ENCODE measurements at places on chromosomes 5 and 9.

GRCh38 chr5:143593723-143594122 is 190.2 kb upstream of the NR3C1 start:
- no peak for DNase-seq

- no peak for DNase-seq
Observed at GRCh38 chr9:134704498-134704897, 62.9 kb downstream of the COL5A1 start.

GRCh38 chr5:62093976-62094375 is 212.0 kb upstream of the KIF2A start:
- peak; percentile 54 for DNase-seq

- DNase-seq = no peak
Observed at GRCh38 chr9:29850664-29851063, 2277.4 kb upstream of the C9orf72 start.

DNA sequence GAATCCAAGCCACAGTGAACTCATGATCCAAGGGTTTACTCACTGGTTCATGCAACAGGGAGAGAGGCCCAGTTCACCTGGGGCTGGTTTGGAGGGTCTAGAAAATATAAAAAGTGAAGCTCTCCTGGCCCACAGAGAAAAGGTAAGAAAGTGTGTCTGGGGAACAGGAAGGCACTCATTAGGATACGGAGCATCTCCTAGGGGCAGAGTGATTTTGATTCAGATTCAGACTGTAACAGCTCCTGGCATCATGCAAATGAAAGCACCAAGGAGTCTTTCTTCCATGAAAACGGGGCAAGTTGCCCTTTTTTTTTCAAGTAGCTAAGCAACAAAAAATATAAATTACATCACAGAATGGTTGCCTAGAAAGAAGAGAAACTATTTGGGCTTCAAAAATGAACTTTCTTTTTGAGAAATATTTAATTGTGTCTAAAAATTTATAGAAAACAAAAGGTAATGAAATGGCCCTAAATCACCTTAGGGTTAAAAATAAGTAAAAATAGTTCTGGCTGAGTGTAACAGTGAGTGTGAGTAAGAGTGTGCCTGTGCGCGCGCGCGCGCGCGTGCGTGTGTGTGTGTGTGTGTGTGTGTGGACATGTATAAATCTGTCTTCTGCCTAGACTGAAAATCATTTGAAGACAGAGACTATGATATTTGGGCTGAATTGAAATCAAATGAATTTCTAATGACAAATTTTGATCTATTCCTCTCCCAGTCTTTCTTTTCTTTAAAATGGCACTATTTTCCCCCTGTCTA is 177.8 kb upstream of the ZNF462 start:
- no peak for DNase-seq

GRCh38 chr5:125541085-125541484 is 794.6 kb upstream of the ZNF608 start:
- no peak for DNase-seq

GRCh38 chr5:57416278-57416994 is 66.2 kb downstream of the ACTBL2 start:
- DNase-seq = no peak

GRCh38 chr5:157253547-157253946 is 12.4 kb upstream of the CYFIP2 start:
- DNase-seq = peak; percentile 57

GRCh38 chr9:75604661-75605060 is 285.8 kb upstream of the PCSK5 start:
- no peak for DNase-seq

GRCh38 chr9:98161851-98162250 is 30.6 kb downstream of the CORO2A start:
- no peak for DNase-seq

- no peak for DNase-seq
Observed at GRCh38 chr5:115589043-115589442, 13.2 kb downstream of the TICAM2 start.

GRCh38 chr5:61599370-61600122 is 267.5 kb downstream of the ZSWIM6 start:
- no peak for DNase-seq

GRCh38 chr5:122723606-122724352 is 51.1 kb upstream of the SNX2 start:
- no peak for DNase-seq

DNA sequence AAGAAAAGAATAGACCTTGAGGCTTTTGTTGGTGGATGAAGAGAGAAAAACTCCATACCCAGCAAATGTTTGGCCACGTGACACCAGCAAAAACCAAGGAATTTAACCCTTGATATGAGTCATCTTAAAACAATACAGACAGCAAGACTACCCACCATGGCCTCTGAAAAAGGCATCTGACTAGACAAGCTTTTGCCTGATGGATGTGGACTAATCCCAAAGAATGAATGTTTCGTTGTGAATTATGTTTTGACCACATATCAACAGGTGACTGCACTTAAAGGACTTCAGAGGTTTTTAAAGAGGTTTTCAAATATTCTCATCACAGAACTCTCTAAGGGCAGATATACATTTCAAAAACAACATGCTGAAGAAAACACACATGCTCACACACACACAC is 33.0 kb upstream of the SLC1A3 start:
- DNase-seq = no peak

DNA sequence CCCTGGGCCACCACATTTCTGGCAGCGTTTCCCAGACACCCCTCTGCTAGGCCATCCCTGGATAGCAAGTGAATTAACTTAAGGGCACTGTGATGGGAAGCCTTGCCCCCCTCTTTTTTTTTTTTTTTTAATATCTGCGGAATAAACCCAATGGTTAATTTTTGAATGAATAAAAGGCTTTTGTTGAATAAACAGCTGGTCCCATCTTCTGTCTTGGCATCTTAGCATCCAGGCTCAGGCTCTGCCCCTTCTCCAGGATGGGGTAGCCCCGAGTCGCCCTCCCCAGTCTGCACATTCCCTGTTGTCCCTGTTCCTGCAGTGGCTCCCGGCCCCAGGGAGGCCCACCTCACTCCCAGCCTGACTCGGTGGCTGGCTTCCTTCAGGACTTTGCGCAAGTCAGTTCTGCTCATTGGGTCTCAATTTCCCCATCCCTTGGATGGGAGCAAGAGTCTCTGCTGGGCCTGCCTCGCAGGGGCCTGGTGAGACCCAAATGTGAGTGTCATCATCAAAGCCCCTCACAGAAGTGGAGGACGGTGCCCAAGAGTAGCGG is 29.0 kb upstream of the HMCN2 start:
- peak; percentile 34 for DNase-seq

- DNase-seq = no peak
Observed at GRCh38 chr9:109164042-109164441, 3.0 kb downstream of the FRRS1L start.

GRCh38 chr5:179607160-179607931 is 16.1 kb downstream of the HNRNPH1 start:
- DNase-seq = peak; percentile 73

- no peak for DNase-seq
Observed at GRCh38 chr5:154238776-154239481, 48.4 kb downstream of the GALNT10 start.

- DNase-seq = no peak
Observed at GRCh38 chr5:140633021-140633471, at the start of gene CD14. Gene CD14, minus strand, starts transcription at chr5:140633175. Its CDS starts 104 bp downstream, at chr5:140633071.

GRCh38 chr9:115015018-115015635 is 84.7 kb upstream of the TNFSF8 start:
- no peak for DNase-seq

Data from posterior cingulate gyrus (tissue), 11 donors.